ENCODE measurements at places on chromosomes 7 and 10. TPM values are rescaled to one million over a fixed set of nuclear protein-coding genes. Genes with fewer than 3 reads are reported as not detected.

SEMA3A gene
- 0.30 TPM for total RNA-seq

AKR1E2 gene
- total RNA-seq = 14.4 TPM

SPDYE16 gene
- 0.26 TPM for total RNA-seq

ADRA2A gene
- not detected for total RNA-seq

MRPL43 gene
- total RNA-seq = 64.9 TPM

GPR26 gene
- total RNA-seq = not detected

PRTFDC1 gene
- total RNA-seq = 3.1 TPM

- H3K4me1 ChIP-seq = no peaks in the 10 kb centered on the region
- H3K36me3 ChIP-seq = no peaks in the 10 kb centered on the region
- no peak overlapping the region for H3K27ac ChIP-seq
- H3K4me3 ChIP-seq = no peak overlapping the region
- DNase-seq = no peak
Measured at GRCh38 chr7:51300762-51301674, 15.6 kb downstream of the COBL start.

DNA sequence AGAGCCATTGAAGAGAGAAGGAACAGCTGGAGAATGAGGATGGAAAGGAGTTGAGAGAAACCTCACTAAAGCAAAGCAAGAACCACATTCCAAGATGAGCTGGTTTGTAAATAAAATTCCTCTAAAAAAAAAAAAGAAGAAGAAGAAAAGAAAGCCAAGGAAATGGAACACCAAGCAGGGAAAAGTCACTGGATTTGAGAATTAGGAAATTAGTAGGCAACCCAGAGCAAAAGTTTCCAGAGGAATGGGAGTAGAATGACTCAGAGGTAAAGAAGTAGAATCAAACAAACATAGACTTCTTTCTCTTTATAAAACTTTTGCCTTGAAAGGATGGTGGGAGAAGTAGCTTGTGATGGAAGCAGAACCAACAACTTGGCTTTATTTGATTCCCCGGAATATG is 3.9 kb downstream of the CH25H start:
- peaks cover 16% of the 10 kb centered on the region for H3K4me1 ChIP-seq
- H3K36me3 ChIP-seq = no peaks in the 10 kb centered on the region
- H3K27me3 ChIP-seq = peaks cover 24% of the 10 kb centered on the region
- H3K4me3 ChIP-seq = no peak overlapping the region
- DNase-seq = no peak

- H3K4me1 ChIP-seq = peaks cover 61% of the 10 kb centered on the region
- peaks cover 25% of the 10 kb centered on the region for H3K36me3 ChIP-seq
- no peak for DNase-seq
- H3K4me3 ChIP-seq = no peak overlapping the region
Measured at GRCh38 chr7:128744366-128744905, 5.3 kb downstream of the CALU start.

DNA sequence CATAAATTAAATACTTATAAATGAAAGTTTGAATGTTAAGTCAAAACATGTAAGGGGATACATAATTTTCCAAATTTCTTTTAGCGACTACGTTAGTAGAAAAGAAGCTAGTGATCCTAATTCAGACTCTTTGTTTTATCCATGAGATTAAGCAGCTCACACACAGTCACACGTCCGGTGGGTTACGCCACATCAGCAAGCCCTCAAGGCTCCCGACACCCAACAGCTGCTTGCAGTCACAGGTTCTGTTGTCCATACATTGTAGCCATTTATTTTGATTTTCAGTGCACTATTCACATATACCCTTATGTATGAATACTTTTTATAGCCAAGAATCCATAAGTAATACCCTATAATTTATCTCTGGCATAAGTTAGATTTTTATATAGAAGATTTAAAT is 39.5 kb downstream of the XRCC2 start:
- no peak for DNase-seq
- H3K36me3 ChIP-seq = no peaks in the 10 kb centered on the region
- no peak overlapping the region for H3K27ac ChIP-seq
- H3K27me3 ChIP-seq = peaks cover 4% of the 10 kb centered on the region
- H3K4me1 ChIP-seq = no peaks in the 10 kb centered on the region

DNA sequence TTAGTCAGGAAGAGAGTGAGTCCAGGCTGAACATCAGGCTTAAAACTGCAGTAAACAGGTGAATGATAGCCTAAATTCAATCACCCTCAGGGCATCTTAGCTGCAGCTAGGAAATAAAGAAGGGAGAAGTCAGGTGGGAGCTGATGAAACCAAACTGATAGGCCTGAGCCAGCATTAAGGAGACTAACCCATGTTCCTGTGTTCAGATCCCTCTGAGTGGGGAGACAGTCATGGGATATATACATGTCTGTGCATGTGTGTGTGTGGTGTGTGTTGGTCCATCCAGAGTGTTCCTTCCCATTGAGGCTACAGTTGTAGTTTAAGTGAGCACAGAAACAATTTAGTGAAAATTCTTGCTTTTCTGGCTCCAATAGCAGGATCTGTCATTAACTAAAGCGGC is 480.9 kb downstream of the PHTF2 start:
- no peaks in the 10 kb centered on the region for H3K27me3 ChIP-seq
- no peak overlapping the region for H3K4me3 ChIP-seq
- H3K27ac ChIP-seq = no peak overlapping the region
- no peak for DNase-seq
- no peaks in the 10 kb centered on the region for H3K4me1 ChIP-seq

GRCh38 chr10:84743483-84743882 is 415.1 kb downstream of the CCSER2 start:
- H3K36me3 ChIP-seq = no peaks in the 10 kb centered on the region
- no peak overlapping the region for H3K4me3 ChIP-seq
- H3K4me1 ChIP-seq = no peaks in the 10 kb centered on the region
- no peak for DNase-seq
- H3K27ac ChIP-seq = no peak overlapping the region

GRCh38 chr7:2171855-2172254 is 60.9 kb downstream of the MAD1L1 start:
- DNase-seq = no peak
- H3K4me3 ChIP-seq = no peak overlapping the region
- peaks cover 7% of the 10 kb centered on the region for H3K36me3 ChIP-seq
- H3K4me1 ChIP-seq = peaks cover 13% of the 10 kb centered on the region

DNA sequence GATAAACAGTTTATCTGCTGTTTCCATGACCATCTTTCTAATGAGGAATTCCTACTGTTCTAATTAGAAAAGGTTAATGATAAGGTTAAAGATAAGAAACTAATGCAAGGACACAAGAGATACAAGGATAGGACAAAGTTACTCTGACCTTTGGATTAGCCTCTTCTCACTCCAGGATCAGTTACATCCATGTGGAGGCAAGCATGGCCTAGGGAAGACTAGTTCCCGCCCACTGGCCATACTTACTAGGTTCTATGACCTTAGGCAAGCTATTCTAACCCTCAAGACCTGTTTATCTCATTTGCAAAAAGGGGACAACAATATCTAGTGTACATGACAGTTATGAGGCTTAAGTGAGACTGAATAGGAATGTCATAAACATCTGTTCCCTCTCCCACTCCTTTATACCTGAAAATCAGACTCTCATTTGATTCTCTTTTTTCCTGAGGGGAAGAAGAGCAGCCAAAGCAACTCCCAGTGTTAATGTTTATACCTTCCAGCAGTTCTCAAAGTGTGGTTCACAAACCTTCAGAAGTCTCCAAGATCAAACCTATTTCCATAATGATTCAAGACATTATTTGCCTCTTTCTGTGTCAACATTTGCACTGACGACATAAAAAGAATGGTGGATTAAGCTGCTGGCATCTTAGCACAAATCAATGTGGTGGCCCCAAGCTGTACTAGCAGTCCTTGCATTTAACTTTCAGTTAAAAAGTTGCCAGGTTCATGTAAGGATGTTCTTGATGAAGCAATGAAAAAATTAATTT is 72.0 kb downstream of the SRPK2 start:
- H3K27ac ChIP-seq = no peak overlapping the region
- H3K4me1 ChIP-seq = peaks cover 40% of the 10 kb centered on the region
- H3K27me3 ChIP-seq = no peaks in the 10 kb centered on the region
- DNase-seq = no peak
- no peaks in the 10 kb centered on the region for H3K36me3 ChIP-seq
- H3K4me3 ChIP-seq = no peak overlapping the region

GRCh38 chr10:110398419-110399105 is 93.8 kb upstream of the SMNDC1 start:
- H3K27me3 ChIP-seq = no peaks in the 10 kb centered on the region
- H3K27ac ChIP-seq = no peak overlapping the region
- H3K36me3 ChIP-seq = no peaks in the 10 kb centered on the region
- H3K4me1 ChIP-seq = no peaks in the 10 kb centered on the region
- H3K4me3 ChIP-seq = no peak overlapping the region

DNA sequence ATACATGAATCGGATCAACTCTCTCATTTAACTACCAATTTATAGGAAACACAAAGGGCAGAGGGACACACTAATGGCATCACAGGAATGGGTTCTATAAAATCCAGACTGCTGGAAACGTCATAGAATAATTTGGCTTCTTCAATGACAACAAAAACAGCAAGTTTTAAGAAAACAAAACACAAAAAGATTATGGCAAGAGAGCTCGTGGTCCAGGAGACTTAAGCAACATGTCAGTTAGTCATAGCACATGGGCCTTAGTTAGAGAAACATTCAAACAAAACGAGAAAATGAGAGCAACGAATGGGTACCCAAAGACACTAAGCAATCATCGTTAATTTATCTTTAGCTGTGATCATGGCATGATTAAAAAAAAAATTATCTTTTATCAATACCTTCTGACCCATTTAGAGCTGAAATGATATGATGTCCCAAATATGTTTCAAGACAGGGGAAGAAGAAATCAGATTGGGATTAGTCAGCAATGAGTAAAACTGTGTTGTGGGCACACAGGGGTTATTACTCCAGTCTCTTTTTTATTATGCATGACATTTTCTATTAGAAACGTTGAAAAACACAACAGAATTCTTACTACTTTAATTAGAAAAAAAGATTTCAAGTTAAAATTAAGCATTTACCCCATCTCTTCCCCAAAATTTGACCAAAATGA is 28.3 kb downstream of the NCAPG2 start:
- H3K27ac ChIP-seq = no peak overlapping the region
- peaks cover 14% of the 10 kb centered on the region for H3K36me3 ChIP-seq
- peaks cover 5% of the 10 kb centered on the region for H3K4me1 ChIP-seq
- DNase-seq = no peak
- H3K4me3 ChIP-seq = no peak overlapping the region

DNA sequence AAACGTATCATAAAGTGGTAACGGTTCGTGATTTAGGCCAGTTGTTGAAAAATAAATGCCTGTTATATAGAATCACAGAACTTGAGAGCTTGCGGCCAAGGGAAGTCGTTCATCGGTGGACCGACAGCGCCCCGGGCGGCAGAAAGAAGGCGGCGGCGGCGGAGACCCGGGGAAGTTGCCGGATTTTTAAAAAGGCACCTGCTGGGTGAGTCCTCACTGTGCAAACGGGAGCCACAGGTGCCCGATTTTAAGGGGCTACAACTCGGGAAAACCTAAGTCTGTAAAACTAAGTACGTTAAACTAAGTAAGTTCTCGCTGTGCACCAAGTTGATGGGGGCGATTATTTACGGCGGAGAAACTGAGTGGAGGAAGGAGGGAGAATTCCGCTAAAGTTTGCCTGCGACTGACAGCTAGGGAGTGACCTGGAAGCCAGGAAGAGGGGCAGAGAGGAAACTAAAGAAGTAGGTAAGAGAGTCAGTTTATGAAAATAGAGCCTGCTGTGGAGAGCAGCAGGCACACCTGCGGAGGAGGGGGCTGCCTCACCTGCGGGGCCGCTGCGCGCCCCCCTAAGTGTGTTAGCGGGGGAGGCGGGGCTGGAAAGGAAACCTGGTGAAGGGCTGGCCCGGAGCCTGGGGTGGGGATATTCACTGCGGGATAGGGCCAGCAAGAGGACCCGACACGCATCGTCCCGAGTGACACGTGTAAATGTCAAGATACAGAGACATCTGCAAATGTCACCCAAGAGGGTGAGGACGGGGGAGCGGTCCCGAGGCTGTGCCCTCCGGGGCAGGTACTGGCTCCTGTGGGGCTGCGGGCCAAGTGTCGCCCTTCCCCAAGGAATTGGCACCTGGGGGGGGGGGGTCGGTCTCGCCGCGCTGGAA is 996 bp downstream of the ADAM12 start:
- peaks cover 52% of the 10 kb centered on the region for H3K27me3 ChIP-seq
- no peak overlapping the region for H3K27ac ChIP-seq
- H3K36me3 ChIP-seq = peaks cover 2% of the 10 kb centered on the region
- H3K4me1 ChIP-seq = peaks cover 5% of the 10 kb centered on the region
- no peak for DNase-seq

DNA sequence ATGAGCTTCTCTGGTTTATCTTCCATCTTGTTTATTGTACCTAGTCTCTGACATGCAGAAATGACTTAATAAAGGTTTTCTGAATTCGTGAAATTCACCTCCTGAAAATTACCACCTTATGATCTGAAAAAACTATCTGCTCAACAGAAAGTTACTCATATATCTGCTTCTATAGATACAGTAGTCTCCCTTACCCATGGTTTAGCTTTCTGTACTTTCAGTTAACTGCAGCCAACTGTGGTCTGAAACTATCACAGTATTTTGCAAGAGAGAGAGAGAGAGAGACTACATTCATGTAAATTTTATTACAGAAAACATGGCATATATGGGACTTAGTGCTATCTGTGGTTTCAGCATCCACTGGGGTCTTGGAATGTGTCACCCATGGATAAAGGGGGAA is 909.0 kb upstream of the C7orf33 start:
- no peak overlapping the region for H3K4me3 ChIP-seq
- DNase-seq = no peak
- no peak overlapping the region for H3K27ac ChIP-seq
- no peaks in the 10 kb centered on the region for H3K36me3 ChIP-seq

DNA sequence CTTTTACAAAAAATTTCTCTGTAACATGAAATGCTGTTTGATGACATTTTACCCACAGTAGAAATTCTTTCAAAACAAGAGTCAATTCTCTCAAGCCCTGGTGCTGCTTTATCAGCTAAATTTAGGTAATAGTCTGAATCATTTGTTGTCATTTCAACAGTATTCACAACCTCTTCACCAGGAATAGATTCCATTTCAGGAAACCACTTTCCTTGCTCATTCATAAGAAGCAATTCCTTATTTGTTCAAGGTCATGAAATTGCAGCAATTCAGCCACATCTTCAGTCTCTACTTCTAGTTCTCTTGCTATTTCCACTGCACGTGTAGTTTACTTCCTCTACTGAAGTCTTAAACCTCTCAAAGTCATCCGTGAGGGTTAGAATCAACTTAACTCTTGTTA is 14.1 kb downstream of the STAG3 start:
- peaks cover 50% of the 10 kb centered on the region for H3K4me1 ChIP-seq
- H3K27me3 ChIP-seq = no peaks in the 10 kb centered on the region
- DNase-seq = no peak
- H3K36me3 ChIP-seq = no peaks in the 10 kb centered on the region
- H3K4me3 ChIP-seq = no peak overlapping the region

DNA sequence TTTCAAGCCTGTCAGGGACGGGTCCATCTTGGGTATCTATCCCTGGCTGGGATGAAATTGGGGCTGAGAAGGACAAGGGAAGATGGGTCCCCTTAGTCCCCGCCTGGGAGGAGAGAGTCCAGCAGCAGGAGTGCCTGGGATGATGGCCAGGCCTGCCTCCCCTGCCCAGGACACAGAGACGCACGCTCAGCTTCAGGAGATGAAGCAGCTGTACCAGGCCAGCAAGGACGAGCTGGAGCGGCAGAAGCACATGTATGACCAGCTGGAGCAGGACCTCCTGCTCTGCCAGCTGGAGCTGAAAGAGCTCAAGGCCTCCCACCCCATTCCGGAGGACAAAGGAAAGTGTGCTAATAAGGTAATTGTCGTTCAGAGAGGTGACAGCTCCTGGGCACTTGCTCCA is 15.4 kb downstream of the CCDC136 start:
- no peak overlapping the region for H3K4me3 ChIP-seq
- peaks cover 10% of the 10 kb centered on the region for H3K36me3 ChIP-seq
- H3K27ac ChIP-seq = no peak overlapping the region
- no peaks in the 10 kb centered on the region for H3K4me1 ChIP-seq
- no peaks in the 10 kb centered on the region for H3K27me3 ChIP-seq

- no peaks in the 10 kb centered on the region for H3K4me1 ChIP-seq
- no peaks in the 10 kb centered on the region for H3K36me3 ChIP-seq
- H3K27ac ChIP-seq = no peak overlapping the region
- H3K27me3 ChIP-seq = peaks cover 5% of the 10 kb centered on the region
- no peak overlapping the region for H3K4me3 ChIP-seq
Measured at GRCh38 chr7:134520130-134520529, 7.2 kb upstream of the AKR1B10 start.

All from naive thymus-derived CD8-positive, alpha-beta T cell (primary cell).